ENCODE measurements at places on chromosomes 3 and 15.

DNA sequence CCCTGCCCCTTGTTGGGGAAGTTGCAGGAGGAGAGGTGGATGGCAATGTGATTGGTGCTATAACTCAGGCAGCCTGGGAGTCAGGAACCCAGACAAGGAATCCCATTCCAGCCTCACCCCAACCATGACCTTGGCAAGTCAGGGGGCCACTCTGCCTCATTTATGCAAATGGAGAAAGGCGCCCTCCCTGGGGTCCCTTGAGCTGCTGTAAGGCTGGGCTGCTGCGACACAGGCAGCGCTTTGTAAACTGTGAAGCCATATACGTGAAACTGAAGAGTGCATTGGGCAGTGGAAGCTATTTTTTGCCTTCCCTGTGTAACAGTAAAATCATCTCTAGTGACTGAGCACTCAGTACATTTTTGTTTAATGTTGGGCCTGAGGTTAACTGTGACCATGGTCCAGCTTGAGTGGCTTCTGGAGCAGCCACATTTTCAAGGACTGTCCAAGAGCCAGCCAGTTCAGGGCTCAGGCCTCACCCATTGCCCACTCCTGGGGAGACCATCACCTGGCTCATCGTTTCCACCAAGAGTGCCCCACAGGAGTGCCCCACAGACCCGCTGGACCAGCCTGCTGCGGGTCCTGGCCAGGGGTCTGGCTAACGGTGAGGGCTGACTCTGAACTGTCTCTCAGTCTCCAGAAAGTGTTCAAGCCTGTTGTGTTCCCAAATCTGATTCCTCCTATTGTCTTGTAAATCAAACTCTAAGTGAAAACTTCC is 27.9 kb downstream of the KIF7 start:
- no peak for DNase-seq

GRCh38 chr15:90751300-90751825 is 34.2 kb downstream of the BLM start:
- DNase-seq, result no peak

DNA sequence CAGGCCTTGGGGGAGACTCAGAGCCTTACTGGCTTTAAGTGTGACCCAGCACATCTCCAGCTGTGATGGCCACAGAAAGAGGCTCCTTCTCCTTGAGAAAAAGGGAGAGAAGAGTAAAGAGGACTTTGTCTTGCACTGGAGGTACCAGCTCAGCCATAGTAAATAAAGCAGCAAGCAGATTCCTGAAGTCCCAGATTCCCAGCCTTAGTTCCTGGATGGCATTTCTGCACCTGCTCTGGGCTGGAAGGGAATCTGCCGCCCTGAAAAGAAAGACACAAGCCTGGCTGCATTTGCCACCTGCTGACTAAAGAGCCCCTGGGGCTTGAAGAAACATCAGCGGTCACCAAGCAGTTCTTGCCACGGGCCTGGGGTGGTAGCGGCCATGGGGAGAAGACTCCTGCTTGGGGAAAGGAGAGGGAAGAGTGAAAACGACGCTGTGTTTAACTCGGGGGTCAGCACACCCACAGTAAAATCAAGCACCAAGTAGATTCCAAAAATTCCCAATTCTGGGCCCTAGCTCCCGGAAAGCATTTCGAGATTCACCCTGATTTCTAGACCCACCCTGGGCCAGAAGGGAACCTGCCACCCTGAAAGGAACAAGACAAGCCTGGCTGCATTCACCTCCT is 24.2 kb upstream of the TNK2 start:
- no peak for DNase-seq

GRCh38 chr3:4835616-4836043 is 143.6 kb upstream of the BHLHE40 start:
- DNase-seq, result no peak

DNA sequence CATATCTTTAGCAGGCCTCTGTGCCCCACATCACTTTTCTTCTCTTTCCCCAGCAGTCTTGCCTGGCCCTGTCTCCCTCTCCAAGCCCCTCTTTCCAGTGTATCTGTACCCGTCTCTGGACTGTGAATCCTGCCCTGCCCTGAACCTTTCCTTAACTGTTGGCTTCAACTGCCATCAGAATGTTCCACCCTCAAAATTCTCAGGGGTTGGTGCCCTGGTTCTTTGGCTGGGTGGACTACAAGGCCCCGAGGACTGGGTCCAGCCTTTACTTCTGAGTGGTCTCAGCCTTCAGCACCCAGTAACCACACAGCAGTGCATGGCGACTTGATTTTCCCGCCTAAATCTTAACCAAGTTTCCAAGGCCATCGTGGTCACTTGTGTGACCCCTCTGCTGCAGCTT is 333.5 kb upstream of the RGMA start:
- DNase-seq, result no peak

DNA sequence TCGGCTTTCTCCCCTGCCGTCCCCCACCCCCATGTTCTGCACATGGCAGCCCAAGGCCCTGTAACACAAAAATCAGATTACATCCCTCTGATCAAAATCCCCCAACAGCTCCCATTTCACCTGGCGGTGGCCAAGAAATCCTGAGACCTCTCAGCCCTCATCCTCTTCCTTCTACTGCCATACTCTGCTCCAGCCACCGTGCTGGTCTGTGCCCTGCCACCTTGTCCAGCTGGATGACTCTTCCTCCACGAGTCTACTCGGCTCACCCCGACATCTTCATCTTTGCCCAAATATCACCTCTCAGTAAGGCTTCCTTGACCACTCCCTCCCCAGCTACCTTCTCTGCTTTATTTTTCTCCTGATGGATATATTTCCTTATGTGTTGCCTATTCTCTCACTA is 3.1 kb downstream of the CCDC51 start:
- no peak for DNase-seq

DNA sequence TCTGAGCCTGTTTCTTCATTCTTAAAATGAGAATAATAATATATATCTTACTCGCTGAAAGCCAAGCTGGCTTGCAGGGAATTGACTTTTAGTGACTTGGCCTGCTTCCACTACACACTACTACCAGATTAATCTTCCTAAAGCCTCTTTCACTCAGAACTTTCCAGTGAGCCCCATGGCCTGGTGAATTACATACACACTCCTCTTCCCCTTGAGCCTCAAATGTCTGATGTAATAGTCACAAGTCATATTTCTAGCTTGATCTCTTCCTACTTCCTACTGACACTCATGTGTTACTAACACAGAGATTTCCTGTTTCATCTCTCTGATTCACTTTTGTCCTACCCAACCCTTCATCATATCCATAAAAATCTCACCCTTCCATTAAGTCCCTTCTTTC is 82.7 kb upstream of the SOX2 start:
- DNase-seq, result no peak

DNA sequence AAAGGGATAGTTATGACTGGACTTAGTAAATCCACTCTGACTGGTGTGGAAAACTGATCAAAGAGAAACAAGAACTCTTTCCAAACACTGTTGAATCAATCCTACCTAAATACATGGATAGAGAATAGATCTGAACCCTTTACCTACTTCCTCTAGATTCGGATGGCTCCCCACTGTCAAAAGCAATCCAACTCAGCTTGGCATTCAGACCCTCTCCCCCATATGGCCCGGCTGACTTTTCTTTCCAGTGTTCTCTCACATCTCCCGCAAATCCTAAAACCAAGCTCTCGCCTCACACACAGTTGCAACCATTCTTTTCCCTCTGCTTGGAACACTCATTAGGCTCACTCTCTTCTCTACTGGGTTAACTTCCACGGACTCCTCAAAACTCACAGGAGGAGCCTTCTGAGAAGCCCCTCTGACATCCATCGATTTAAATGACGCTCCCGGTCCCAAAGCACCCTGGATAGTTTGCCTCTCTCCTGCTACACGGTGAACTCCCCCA is 639 bp downstream of the SPICE1 start:
- DNase-seq, result no peak

- DNase-seq, result no peak
Measured at GRCh38 chr15:60762167-60762566, 283.2 kb upstream of the ICE2 start.

DNA sequence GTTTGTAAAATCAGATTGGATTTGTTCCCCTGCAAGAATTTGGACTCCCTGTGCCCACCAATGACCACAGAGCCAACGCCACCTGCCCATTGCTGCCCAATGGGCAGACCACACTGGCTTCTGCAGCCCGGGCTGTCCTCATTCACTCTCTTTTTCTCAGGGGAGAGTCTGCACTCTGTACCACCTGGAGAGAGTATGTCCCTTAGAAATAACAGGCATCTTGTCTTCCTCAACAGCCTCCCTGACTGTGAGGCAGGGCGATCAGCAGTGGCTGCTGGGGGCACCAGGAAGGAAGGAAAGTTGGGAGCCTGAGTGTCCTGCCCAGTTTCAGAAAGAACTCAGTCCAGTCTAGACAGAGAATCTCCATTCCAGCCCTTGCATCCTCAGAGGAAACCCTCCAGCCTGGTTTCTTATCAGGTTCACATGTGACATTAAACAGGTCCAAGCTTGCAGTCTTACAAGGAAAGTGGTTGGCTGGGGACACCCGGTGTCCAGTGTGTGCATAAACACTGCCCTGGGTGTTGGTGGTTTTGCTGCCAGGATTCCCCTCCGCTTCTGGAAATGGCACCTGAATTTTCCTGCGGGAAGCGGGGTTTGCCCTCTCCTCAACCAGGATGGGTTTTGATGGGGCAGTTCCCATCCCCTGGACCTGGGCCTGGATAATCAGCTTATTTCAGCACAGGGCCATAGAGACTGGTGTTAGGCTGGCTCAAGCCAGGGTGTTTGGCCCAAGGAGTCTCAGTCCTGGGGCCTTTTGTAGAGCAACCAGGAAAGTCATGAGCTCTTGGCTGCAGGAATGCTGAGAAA is 37.2 kb downstream of the SSUH2 start:
- DNase-seq, result peak; percentile 58

DNA sequence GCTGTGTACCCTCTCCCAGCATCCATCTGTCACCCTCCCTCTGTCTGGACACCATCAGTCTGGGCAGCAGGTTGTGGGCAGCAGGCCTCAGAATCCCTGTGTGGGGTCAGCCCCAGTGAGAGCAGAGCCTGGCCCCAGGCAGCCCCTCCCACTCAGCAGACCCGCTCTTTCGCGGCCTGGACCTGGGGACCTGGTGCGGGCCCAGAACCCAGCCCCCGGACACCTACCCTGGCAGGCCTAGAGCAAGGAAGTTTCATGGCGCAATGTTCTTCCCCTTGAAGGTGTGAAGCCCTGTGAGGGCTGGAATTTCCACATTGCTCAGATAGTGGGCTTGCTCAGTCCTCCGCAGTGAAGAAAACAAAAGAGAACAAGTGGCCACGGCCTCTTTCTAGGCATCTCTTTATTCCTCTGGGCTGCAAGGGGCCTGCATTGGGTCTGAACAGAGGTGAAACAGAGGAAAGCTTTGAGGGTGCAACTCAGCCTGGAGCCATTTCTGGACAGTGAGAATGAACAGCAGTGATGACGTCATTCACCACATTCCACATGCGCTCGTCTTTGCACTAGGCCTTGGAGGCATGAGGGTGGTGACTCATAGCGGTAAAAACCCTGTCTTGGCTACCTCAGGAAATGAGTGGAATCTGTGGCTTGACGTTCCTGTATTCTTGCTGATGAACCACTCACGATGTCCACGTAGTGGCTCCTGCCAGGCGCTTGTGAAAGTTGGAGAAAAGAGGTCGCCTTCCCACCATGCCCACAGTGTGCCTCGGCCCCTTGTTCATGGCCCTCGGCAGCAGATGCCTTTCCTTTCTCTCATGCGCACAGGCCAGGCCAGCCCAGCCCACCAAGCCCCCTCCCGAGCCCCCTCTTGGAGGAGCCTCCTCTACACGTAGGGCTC is 66.1 kb downstream of the SLC30A4 start:
- peak; percentile 65 for DNase-seq

GRCh38 chr15:41079717-41080116 is 36.4 kb downstream of the INO80 start:
- DNase-seq, result no peak
